M059J (cell line): ENCODE measurements at places on chromosomes 1 and 21. TPM values are rescaled to one million over a fixed set of nuclear protein-coding genes. Genes with fewer than 3 reads are reported as not detected.

Gene CLDN17
- not detected in 2 replicates for total RNA-seq

Gene SPATA17
- 0.22 and 0.37 TPM in 2 replicates for total RNA-seq

Gene SLC6A9
- total RNA-seq: 2.1 and 5.1 TPM in 2 replicates

Gene ANKRD35
- total RNA-seq: 0.12 and 0.25 TPM in 2 replicates

Gene KCNA2
- not detected in 2 replicates for total RNA-seq

GRCh38 chr1:91952187-91952586 is 3.0 kb downstream of the BRDT start:
- no peak for DNase-seq

- DNase-seq: peak; percentile 57
Measured at GRCh38 chr1:156662005-156662799, 15.0 kb downstream of the NES start.

DNA sequence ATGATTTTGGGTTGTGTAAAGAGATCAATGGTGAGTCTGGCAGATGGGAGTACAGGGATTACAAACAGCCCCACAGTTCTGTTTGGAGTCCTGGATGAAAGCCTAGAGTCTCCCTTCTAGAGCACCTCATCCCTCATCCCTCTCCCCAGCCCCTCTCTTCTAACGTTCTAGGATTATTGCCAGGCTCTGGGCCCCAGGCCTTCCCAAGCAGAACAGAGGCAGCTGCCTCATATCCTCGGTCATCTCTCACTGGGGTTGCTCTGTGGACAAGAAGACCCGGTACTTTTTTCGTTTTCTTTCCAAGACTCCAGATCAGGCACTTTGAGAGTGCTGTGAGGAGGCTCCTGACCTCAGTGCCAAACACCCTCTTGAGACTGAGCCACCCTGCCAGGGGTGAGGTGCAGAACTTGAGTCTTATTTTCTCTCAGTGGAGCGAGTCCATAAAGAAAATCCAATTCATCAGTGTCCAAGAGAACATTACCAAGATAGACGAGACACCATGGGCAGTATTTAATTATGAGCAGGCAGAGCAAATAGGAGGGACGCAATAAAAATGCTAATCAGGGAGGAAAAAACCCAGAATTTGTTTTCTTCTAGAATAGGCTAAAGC is 17.1 kb upstream of the KCND3 start:
- DNase-seq: no peak

DNA sequence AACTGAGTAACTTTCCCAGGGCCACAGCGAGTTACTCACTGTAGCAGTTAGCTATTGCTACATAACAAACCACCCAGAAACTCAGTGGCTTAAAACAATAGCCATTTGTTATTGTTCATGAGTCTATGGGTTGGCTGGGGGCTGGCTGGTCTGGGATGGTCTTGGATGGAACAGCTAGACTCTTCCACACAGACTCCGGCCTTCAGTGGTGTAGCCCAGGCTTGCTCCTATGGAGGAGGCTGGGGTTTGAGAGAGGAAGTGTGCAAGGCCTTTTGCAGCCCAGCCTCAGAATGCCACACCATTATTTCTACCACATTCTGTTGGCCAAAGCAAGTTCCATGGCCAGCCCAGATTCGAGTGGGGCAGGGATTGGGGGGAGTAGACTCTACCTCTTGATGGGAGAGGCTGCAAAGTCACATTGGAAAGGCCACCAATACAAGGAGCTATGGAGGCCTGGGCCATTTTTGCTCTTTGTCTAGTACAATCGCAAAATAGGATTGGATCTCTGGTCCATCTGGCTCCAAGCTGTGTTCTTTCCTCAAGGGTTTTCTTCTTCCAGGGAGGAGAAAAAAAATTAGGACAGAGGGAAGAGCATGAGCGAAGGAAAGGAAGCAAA is 37.5 kb upstream of the TTC22 start:
- DNase-seq: no peak

DNA sequence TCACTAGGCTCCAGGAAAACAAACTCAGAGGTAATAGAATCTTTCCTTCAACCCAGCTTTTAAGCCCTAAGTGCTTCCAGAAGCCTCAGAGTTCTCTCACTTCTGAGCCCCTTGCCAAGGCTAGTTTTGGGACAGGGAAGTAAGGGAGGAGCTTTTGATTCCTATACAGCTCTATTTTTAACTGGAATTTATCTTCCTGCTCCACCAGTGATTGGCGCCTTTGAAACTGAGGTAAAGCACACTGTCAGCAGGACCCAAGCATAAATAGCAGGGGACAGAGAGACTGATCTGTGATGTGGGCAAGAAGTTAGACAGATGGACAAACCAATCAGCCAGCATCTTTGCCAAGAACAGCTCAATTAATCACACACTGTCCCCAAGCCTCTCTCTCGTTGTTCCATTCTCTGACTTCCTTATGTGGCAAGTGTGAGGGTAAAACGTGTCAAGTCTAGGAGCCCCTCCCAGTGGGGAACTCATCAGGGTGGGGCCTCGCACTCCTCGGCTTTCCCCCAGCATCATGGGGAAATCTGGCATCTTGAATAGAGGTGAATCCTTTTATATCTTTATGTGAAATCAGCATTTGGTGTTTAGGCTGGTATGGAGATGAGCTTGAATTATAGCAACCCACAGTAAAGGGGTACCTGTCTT is 40.2 kb upstream of the MPZL1 start:
- no peak for DNase-seq

DNA sequence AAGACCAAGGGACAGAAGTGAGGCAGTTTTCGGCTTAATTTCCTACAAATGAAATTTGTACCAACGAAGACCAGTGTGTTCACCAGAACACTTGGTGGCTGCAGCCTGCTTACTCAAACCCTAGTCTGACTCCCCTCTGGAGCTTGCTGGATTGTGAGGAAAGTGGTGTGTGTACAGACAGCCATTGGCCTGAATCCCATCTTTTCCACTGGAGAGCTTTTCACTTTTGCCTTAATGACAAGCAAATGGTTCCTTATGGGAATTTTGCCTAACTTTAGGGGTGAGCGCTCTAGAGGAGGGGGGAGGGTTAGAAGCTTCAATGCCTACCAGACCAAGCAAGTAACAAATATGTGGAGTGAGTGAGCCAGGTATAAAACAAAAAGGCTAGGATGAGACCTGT is 17.3 kb downstream of the METTL13 start:
- DNase-seq: no peak

DNA sequence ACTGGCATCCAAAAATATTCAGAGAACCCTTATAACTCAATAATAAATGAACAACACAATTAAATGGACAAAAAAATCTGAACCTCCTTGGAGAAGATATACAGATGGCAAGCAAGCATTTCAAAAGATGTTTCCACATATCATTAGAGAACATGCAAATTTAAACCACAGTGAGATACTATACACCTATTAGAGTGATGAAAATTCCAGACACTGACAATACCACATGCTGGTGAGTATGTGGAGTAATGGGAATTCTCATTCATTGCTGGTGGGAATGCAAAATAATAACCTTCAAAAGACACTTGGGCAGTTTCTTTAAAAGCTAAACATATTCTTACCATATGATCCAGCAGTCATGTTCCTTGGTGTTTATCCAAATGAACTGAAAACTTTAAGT is 46.1 kb downstream of the HS2ST1 start:
- DNase-seq: no peak

- peak; percentile 51 for DNase-seq
Measured at GRCh38 chr1:240597153-240597745, 14.7 kb downstream of the GREM2 start.

- no peak for DNase-seq
Measured at GRCh38 chr1:177181280-177181630, 10.5 kb downstream of the BRINP2 start.

GRCh38 chr21:14356746-14357145 is 26.2 kb downstream of the HSPA13 start:
- no peak for DNase-seq

DNA sequence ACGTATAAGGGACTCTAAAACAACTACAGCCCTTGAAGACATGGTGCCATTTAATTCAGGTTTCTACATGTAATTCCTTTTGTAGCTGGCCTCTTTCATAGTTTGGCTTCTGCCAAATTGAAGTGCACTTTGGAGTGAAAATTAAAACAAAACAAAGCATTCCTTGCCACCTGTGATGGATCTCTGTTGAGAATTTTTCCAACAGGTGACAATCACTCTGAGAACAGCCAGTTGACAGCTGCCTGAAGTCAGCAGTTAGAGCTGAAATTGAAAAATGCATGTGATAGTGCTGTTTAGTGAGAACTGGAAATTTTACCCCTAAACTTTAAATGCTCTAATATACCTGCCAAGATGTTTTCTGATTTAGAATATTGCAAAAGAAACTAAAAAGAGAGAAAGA is 134.5 kb downstream of the SNX7 start:
- no peak for DNase-seq
